Kidney (tissue), 22 donors: ENCODE measurements at places on chromosomes 5 and 9.

- no peak overlapping the region for H3K4me3 ChIP-seq
- peak; percentile 74 for DNase-seq
- no peaks in the 10 kb centered on the region for H3K4me1 ChIP-seq
- H3K36me3 ChIP-seq: no peaks in the 10 kb centered on the region
- no peak overlapping the region for H3K27ac ChIP-seq
Measured at GRCh38 chr5:159515909-159516415, 185.7 kb upstream of the IL12B start.

GRCh38 chr9:35801328-35802128, 10.1 kb downstream of the NPR2 start:
- no peaks in the 10 kb centered on the region for H3K4me1 ChIP-seq
- peaks cover 15% of the 10 kb centered on the region for H3K36me3 ChIP-seq
- H3K27ac ChIP-seq: no peak overlapping the region
- no peak overlapping the region for H3K4me3 ChIP-seq
- DNase-seq: peak; percentile 30

- H3K27me3 ChIP-seq: no peaks in the 10 kb centered on the region
- no peak overlapping the region for H3K4me3 ChIP-seq
- no peak overlapping the region for H3K27ac ChIP-seq
Measured at GRCh38 chr9:126461608-126462007, 135.0 kb downstream of the MVB12B start.

DNA sequence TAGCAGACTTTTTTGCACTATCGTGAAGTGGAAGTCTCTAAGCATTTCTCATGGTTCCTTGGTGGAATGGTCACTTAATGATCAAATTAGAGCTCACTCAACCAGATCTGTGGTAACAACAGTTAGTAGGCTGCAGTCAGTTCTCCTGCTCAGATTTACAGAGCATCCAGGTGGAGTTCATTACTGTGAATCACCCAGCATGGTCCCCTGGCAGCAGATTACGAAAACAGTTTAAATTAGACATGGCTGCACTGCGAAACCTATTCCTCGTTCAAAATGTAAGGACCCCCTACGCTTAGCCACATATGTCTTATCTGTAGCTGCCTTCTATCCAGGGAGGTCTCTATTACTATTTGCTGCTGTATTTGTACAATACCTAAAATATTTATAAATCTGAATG, 823.6 kb upstream of the ARRDC3 start:
- no peak overlapping the region for H3K4me3 ChIP-seq
- H3K4me1 ChIP-seq: no peaks in the 10 kb centered on the region
- no peak for DNase-seq

DNA sequence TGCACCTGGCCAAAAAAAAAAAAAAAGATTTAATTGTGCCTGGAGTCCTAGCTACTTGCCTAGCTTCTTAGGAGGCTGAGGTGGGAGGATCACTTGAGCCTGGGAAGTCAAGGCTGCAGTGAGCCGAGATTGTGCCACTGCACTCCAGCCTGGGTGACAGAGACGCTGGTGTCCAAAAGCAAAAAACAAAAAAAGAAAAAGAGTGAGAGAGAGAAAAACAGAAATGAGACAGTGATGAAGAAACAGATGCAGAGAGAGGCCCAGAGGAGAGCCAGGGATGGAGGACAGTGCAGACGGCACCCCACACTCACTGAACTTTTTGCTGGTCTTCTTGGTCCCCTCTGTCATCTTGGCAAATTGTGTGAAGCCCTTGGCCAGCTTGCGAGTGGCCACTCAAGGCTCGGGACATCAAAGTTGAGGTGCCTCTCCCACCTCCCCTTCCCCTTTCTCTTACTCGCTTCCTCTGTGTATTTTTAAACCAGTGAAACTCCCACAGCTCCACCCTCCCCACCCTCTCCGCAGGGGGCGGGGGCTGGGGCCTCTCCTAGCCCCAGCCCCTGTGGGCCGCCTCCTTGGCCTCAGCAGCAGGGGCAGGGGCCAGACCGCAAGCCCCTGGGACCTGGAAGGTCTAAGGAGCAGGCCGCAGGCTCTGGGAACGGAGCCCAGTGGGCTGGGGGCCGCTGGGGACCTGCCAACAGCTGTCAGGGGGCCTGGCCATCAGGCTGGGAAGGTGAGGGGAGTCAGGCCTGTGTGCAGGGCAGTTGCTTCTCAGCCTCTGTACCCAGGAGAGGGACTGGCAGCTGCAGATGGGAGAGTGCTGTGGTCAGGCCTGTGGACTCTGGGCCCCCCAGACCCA, at the start of gene SH2D3C:
Gene SH2D3C, minus strand, starts transcription at position 387 of the 856 bp plus-strand sequence. Its CDS starts 39 bp downstream, at position 348.
- no peaks in the 10 kb centered on the region for H3K27me3 ChIP-seq
- DNase-seq: no peak
- no peaks in the 10 kb centered on the region for H3K36me3 ChIP-seq
- no peak within 1 kb of the TSS for H3K27ac ChIP-seq
- no peak within 1 kb of the TSS for H3K4me3 ChIP-seq
- H3K4me1 ChIP-seq: no peaks in the 10 kb centered on the region
